ENCODE measurements at places on chromosomes 16 and 17.

- DNase-seq: no peak
Measured at GRCh38 chr17:42411905-42412679, 11.0 kb downstream of the CAVIN1 start.

- peak; percentile 82 for DNase-seq
Measured at GRCh38 chr16:48492133-48492532, 106.9 kb upstream of the SIAH1 start.

- no peak for DNase-seq
Measured at GRCh38 chr17:57550668-57551315, 194.3 kb downstream of the CCDC182 start.

GRCh38 chr16:1035066-1035415, 37.5 kb upstream of the SSTR5 start:
- DNase-seq: no peak

GRCh38 chr17:40561871-40562611, 3.2 kb downstream of the CCR7 start:
- no peak for DNase-seq

- DNase-seq: no peak
Measured at GRCh38 chr17:37101306-37101705, 152.6 kb downstream of the AATF start.

DNA sequence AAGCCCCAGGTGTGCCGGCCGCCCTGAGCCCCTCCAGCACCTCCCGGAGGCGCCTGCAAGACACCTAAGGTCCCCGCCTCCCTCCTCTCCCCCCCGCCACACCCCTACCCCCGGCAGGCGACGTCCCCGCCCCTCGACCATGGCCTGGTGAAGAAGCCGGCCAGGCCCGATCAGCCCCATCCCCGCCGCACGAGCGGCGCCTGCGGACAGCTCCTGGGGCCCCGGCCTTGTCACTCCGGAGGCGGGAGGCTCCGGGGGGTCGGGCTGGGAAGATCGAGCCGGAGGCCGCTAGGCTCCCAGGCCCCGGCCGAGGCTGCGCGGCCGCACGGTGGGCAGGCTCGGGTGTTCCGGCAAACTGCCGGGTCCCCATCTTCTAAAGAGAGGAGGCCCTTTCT, 405 bp upstream of the ACE start:
- DNase-seq: no peak

DNA sequence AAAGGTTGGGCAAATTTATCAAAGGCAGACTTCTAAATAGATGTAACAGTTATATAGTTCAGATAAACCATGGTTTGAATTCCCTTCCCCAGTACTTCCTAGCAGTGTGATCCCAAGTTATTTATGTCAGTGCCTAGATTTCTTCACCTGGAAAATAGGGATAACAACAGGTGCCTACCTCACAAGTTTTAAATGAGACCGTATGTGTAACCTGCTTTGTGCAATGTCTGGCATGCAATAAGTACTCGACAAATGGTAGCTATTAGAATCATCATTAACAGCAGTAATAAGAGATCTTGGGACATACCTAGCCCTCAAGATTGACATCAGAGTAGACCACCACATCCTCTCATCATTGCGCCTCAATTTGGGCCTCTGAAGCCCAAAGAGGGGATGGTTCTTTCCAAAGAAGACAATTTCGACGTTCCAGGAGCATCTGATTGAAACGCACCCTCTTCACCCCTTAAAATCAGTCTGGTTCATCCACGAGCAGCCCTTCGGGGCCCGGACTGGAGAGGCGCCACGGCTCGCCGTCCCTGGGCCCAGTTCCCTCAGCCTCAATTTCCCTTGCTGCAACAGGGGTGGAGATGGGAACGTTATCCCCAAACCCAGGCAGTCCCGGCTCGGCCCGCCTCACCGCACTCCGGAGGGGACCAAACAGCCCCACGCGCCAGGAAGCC, 541 bp downstream of the ACACA start:
- DNase-seq: no peak

- no peak for DNase-seq
Measured at GRCh38 chr17:61459142-61459809, 7.1 kb downstream of the TBX4 start.

GRCh38 chr16:70577256-70577698, 53.7 kb downstream of the SF3B3 start:
- DNase-seq: peak; percentile 61

- DNase-seq: peak; percentile 39
Measured at GRCh38 chr17:57523926-57524632, 221.0 kb downstream of the CCDC182 start.

DNA sequence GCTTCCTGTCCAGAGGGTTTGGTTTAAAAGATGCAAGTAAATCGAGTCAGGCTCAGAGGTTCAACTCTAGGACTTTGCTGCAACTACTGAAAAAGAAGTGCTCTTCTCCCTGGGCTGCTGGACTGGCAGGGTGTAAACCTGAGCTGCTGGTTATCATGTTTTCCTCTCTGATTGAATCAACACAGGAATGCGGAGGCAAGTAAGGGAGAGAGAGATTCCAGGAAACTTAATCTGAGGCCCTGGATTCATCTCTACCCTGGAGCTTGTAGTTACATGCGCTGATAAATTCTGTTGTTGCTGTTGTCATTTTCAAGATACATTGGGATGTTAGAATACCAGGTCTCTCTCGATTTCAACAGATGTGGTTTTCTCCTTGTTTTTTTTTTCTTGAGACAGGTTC, 8.2 kb upstream of the HS3ST3A1 start:
- DNase-seq: no peak

- DNase-seq: no peak
Measured at GRCh38 chr16:66513111-66513723, 36.7 kb downstream of the TK2 start.

- no peak for DNase-seq
Measured at GRCh38 chr16:74573622-74574021, 33.3 kb downstream of the GLG1 start.

GRCh38 chr17:82858376-82859126, 18.7 kb upstream of the ZNF750 start:
- no peak for DNase-seq

GRCh38 chr17:4004517-4005295, 40.5 kb upstream of the ATP2A3 start:
- peak; percentile 35 for DNase-seq

DNA sequence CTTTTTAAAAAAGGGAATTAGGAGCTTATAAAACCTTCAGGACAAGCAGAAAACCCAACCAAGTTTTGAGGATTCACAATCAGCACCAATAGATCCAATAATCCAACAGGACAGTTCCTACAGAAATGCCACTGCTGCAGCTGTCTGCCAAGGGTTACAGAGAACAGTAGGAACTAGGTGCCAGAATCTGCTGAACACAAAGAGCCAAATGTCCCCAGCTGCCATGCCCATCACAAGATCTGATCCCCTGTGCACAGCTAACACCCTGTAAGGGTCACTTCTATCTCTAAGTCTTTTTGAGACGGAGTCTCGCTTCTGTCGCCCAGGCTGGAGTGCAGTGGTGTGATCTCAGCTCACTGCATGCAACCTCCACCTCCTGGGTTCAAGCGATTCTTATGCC, 262.3 kb downstream of the STX8 start:
- no peak for DNase-seq

GRCh38 chr16:86078121-86078600, 179.2 kb downstream of the IRF8 start:
- no peak for DNase-seq

DNA sequence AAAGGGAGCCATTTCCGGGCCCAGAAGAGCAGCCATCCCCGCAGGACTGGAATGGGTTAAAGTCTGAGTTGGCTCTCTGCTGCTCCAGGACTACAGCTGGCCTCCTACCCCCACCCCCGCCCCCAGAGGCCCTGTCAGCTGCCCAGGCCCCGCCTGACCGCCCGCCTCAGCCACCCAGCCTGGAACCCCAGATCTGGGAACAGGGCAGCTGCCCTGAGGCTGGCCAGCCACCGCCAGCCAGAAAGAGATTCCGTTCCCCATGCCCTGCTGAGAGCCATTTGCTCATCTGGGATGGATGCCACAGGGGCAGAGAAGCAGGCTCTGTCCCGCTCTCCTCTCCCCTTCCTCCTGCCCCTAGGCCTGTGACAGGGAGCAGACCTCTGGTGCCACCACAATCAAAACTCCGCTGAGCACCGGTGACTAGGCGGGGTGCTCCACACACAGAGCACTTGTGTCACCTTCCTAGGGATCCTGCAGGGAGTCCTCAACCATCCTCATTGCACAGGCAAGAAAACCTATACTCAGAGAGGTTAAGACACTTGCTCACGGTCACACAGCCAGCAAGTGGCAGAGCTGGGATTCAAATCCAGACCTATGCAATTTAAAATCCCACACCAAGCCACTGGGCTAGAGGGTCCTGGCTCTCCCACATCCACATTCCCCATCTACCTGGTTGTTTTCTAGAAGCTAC, 44.1 kb downstream of the ZNF423 start:
- DNase-seq: peak; percentile 45

- DNase-seq: no peak
Measured at GRCh38 chr17:15143524-15143923, 121.6 kb downstream of the PMP22 start.

DNA sequence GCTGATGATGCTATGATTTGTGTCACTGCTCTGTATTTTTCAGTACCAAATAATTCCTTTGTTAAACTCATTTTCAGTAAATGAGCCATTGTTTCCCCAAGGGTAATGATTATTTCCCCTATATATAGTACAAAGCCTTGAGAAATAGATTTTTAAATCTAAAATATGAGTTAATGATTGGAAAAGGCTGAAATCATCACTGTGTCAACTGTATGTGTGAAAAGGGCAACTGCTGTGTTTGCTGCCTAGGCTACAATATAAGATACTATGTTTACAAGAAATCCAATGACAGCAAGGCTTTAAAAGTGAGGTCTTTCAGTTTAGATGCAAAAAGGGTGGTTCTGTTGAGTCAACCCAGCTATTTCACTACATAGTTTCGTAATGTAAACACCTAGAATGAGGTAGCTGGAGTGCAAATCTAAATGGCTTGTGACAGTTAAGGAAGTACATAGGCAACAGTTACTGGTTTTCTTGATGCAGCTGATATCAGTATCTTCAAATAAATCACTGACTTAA, 15.3 kb downstream of the NLK start:
- peak; percentile 27 for DNase-seq

DNA sequence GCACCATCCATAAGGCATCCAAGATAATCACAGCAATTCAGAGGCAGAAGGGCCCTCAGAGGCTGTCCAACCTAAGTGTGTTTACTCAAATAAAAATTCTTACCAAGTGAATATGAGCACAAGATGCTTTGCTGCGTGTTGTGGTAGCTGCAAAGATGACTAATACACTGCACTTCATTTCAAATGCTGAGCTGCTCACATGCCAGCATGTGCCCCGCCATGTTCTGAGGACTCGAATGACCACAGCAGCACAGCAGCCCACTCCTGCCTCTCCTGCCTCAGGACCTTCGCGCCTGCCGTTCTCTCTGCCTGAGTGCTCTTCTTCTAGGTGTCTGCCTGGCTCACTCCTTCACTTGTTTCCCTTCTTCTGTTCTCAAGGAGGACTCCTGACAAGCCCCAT, 19.0 kb downstream of the PIK3R5 start:
- peak; percentile 20 for DNase-seq

DNA sequence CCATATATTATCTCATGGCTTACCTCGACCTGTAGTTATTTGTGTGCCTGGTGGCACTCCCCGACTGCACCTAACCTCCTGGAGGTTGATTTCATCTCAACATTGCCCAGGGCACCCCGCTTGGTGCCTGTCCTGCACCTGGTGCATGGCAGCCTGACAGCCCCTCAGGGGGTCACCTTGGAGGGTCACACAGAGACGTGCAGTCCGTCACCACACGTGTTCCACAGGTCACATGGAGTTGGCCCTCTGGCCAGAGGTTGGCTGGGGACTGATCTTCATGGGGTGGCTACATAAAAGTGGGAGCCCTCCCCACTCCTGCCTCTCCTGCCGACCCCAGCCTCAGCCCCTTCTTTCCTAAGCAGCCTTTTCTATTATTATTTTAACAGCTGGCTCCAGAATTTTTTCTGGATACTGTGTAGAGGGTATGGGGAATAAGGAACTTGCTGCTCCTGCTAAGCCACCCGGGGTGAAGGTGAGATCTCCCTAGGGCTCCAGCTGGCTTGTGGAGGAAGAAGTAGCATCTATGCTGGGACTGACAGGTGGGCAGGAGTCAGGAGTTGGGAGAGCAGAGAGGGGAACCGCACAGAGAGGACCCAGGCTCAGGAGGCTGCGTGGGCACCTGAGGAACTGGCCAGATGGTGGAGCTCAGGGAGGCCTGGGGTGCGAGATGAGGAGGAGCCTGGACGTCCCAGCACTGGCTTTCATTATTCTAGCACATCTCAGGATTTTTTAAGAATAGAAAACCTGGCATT, 12.5 kb upstream of the NKD1 start:
- DNase-seq: no peak

- DNase-seq: no peak
Measured at GRCh38 chr17:49287481-49287880, 56.9 kb upstream of the PHOSPHO1 start.

DNA sequence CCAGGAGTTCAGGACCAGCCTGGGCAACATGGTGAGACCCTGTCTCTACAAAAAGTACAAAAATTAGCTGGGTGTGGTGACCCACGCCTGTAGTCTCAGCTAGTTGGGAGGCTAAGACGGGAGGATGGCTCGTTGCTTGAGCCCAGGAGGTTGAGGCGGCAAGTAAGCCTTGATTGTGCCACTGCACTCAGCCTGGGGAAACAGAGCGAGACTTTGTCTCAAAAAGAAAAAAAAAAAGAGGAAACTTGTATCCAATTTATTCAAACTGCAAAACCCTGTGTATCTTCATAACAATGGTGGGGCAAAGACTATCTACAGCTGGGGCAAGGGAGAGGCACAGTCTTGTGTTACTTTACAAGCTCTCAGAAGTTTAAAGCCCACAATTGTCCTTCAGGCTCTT, 21.5 kb downstream of the GRB7 start:
- no peak for DNase-seq

DNA sequence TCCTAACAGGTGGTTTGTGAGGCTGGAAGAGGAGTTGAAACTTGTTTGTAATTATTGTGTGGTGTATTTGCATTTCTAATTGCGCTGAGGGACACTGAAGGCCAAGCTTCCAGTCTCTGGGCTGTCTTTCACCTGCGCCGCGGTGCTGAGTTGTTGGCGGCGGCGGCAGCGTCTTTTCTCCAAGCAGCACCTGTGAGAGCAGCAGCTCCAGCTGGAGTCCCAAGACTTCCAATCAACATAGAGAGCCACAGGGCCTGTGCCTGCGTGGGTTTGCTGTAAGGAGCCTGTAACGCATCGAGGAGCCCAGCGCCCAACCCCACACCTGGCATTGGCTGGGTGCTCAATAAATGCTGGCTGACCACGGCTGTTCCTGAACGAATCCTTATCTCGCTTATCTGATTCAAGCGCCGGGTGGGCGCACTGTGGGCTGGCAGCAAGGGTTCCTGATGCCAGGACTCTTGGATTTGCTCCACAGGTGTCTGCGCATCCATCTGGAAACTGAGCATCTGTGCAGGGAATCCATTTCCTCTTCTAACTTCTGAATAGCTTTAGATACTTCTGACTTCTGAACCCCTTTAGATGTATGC, 138.1 kb downstream of the ASIC2 start:
- DNase-seq: no peak

GRCh38 chr16:35339337-35339736, 1879.9 kb downstream of the TP53TG3F start:
- DNase-seq: no peak

GRCh38 chr17:37086334-37086733, 137.6 kb downstream of the AATF start:
- no peak for DNase-seq

All from cardiac fibroblast (primary cell).